T1000 (cell line): ENCODE measurements at places on chromosomes 6 and 20.

GRCh38 chr6:110355022-110355421 lies 3.1 kb downstream of the METTL24 start:
- DNase-seq: no peak

DNA sequence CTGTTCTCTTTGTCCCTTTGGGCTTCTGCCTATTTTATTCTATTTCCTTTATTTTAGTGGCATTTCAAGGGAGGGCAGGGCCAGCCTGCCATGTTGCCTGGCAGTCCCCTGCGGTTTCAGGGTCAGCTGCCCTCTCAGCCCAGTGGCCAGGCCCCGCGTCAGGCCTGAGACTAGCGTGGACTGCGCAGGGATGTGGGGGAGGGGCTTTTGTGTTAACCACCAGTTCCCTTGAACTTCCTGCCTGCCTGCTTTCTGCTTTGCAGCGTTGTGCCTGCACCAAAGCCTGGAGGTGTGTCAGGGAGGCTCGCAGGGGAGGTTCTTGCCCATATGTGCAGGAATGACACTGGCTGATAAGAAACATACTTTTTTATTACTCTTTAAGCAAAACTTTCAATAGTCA lies 157.6 kb downstream of the SLC35B3 start:
- no peak for DNase-seq

DNA sequence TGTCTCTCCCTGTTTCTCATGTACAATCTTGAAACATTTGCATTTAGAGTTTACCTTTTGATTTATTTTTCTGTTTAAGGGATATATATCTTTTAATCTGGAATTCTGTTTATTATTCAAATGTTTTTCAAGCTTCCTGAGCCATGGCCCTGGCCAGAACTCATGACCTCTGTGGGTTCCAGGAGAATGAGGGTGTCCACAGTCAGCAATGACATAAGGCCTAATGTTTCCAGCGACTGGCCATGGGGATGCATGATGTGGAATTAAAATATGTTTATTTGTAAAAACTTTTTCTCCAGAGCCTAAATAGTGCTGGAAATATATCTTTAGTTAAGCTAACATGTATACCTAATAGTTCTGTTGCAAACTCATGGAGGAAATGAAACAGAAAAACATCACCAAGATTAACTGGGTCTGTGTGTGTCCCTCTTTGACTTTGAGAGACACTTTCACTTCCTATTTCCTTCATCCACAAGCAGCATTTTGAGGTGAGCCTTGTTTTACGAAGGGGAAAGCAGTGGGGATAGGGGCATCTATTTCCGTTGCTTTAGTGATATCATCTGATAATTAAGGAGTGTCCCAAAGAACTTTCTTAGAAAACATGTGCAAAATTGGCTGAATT lies 87.6 kb downstream of the SMOC2 start:
- no peak for DNase-seq

DNA sequence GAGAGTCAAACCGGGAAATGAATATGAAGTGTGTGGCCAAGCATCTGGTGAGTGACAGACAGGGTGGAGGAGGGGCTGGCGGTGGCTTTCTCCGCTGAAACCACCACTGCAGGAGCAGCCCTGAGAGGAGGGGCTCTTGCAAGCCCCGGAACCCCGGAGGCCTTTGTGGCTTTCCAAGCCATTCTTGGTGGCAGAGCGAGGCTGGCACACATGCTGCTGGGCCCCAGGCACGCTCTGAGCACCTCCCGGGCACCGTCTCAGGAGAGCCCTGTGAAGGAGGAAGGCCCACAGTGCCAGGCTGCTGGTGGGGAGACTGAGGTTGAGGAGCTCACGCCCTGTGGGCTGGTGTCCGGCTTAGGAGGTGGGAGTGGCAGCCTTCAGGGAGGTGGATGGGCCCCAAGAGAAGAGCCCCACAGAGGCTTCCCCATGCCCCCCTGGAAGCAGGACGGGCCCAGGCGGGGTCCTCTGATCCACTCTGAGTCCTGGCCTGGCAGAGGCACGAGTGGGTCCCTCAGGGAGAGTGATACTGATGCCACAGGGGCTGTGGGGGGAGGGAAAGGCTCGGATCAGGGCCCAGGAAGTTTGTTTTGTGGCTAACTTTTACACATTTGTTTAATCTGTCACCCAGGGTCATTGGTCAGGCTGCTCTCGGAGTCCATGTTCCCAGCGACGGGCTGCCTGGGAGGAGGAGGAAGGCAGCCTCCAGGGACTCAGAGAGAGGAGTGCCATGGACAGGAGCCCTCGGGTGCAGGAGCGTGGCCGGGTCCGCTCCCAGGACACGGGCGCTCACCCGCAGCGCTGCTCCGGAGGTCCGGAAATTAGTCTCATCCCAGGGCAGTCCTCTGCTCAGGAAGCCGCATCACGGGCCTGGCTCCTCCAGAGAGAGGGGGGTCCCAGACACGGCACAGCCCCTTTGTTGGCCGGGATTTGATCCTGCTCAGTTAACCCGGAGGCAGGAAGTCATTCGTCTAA lies 170.7 kb downstream of the ERMARD start:
- DNase-seq: no peak

GRCh38 chr6:4365686-4366085 lies 230.3 kb upstream of the ECI2 start:
- no peak for DNase-seq
